ENCODE measurements at places on chromosomes 5 and 9. TPM values are rescaled to one million over a fixed set of nuclear protein-coding genes. Genes with fewer than 3 reads are reported as not detected.

DNA sequence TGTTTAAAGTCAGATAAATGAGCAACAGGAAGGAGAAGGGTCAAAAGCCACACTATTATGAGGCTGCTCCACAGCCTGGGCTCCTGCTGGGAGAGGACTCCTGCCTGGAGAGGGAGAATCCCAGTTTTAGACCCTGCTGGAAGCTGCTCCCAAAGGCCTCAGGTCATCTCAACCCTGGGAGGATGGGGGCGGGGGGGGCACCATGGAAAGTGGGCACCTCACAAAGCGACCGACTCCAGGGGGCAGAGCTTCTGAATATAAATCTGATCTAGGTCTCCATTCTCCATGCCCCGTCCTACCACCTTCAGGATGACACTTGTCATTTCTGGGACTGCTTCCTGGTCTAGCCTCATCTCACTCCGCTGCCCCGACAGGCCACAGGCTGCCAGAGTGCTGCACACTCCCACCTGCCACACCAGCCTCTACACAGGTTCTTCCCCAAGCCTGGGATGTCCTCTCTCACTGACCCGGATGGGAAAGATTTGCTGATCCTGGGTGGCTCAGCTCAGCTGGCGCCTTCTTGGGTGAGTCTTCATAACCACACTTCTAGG, 183.4 kb downstream of the GAPVD1 start:
- DNase-seq: no peak

GRCh38 chr5:141680751-141681201, 1.3 kb downstream of the ARAP3 start:
- no peak for DNase-seq

DNA sequence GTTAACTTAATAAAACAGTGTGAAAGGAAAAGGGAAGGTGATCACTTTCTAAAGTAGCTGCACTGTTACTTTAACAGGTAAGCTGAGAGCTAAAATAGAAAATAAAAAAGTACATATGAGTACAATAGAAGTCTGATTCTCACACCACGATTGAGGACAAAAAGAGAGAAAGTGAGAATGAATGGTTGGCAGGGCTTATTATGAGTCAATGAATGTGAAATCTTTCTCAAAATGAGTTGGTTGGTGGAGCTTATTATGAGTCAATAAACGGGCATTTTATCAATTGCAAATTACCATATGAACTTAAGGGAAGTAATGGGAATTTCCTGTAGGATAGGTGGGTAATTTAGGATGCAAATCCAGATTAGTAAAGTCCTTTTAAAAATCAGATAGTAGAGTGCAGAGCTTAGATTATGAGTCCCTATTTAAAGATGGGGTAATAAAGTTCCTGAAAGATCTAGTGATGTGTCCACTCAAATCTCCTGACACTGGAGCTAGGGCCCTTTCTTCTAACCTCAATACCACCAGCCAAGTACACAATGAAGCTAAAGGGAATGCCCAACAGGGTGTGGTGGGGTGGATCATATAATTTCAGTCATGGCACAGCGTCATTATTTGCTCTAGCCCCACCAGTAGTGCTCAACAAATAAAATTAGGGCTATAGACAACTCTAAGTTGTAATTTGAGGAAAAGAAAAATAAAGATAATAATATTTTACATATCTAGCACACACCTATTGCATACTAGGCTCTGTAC, 21.1 kb upstream of the TLR4 start:
- DNase-seq: no peak

- no peak for DNase-seq
These were observed 241.5 kb upstream of the DMRT1 start for GRCh38 chr9:600006-600405.

DNA sequence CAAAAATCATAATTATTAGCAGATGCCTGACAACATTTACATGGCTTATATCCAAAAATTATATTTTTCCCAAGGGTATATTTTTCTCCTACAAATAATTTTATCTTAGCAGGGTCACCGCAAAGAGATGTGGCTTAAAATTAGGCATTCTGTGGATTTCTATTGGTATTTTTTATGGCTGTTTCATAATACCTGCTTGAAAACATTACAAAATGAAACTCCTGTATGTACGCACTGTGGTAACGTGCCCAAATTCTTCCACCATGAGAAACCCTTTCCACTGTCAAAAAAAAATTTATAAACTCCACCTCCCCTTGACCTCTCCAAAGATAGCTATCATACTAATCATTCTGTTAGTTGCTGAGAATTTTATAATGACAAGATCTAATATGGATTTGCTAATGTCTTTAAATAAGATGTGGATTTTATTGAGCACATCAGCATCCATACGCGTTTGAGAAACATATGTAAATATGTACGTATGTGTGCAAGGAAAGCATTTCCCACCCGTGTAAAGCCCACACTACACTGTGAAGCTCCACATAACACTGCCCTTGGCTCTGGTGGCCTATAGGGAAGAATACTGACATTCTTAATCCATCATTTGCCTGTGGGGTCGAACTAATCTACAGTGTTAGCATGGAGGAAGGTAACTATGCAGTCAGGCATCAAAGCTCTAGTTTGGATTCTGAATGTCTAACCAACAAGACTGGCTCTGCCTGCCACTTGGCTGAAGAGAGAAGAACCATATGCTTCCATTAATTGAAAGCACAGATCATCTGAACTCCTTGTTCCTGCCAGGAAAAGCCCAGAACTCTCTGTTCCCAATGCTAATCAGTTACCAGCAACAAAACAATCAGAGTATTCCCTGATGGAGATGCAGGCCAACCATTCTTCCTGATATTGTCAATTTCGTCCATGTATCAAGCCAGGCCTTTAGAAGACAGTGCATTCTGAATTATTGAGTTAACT, 244.7 kb downstream of the SPOCK1 start:
- DNase-seq: no peak

INIP gene
- total RNA-seq: 12.5 TPM

All from lower leg skin (tissue), 4 donors.